T-helper 9 cell (primary cell): ENCODE measurements at places on chromosomes 4 and X.

DNA sequence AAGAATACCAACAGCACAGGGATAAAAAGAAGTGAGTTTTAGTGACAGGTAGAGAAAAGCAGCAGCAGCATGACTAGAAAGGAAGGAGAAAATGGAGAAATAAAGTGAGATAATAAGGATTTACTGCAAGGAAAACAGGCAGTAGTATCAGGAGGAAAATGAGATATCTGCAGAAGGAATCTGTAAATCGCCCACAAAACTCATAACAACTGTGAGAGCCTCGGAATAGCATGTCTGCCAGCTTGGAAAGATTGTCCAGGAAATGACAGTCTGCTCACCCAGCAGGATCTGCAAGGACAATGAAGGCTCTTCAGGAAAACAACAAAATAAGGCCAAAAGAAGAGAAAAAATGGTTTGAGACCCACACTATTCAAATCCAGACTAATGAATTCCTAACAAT, 47.4 kb downstream of the CXXC4 start:
- no peak for DNase-seq

GRCh38 chr4:25889589-25890503, 24.2 kb upstream of the SMIM20 start:
- DNase-seq = no peak

DNA sequence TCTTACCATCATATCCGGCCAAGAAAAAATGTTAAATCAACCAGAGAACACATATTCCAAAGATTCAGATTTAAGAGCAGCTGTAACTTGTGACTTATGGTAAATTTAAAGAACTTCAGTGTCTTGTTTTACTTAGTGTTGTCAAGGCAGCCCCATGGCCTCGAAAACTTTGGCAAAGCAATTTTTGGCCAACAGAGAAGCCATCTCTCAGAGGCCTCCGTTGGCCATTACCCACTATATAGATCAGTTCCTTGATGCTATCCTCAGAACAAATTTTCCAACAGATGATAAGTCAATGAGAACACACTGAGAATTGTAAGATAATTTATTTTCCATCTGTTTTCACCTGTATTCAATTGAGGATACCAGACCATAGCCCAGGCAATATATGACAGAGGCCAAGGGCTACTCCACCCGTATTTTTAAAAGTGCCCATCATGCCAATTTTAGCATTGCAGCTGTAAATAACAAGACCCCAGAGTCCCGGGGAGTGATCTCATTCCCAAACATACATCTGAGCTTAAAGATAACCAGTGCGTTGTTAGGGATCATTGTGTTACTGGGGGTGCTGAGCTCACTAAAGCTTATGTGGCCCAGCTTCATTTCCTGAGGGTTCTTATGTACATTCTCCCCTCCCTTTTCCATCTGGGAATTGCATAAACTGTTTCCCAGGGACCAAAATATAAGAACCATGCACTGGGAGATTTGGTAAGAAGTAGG, 50.0 kb upstream of the PDHA1 start:
- DNase-seq = no peak

GRCh38 chr4:107131295-107131694, 95.2 kb upstream of the DKK2 start:
- no peak for DNase-seq

DNA sequence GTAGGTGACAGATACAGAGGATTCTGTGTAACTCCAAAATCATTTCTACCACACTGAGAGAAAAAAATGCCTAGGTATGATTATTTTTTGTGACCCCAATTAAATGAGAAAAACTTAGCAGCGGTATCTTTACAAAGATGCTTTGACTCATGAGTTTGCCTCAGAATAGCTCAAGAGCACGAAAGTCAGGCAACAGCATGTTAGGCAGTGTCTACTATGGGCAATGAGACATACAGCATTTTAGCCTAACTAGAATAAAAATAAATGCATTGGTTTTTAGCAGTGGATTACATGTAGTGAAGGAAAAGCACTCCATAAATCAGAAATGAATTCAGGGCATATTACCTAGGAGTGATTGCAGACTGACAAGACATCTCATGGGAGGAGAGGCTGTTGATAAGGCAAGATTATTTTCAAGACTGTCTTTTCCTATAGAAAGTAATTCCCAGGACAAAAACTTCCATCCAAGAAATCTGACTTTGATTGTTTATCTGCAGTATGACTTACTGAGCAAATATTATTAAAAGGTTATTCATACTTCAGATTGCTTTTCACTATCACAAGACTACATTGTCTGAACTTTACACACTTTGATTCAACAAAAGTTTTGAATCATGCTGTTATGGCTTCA, 3.6 kb downstream of the ANXA10 start:
- no peak for DNase-seq
